ENCODE measurements at places on chromosomes 5 and 9.

DNA sequence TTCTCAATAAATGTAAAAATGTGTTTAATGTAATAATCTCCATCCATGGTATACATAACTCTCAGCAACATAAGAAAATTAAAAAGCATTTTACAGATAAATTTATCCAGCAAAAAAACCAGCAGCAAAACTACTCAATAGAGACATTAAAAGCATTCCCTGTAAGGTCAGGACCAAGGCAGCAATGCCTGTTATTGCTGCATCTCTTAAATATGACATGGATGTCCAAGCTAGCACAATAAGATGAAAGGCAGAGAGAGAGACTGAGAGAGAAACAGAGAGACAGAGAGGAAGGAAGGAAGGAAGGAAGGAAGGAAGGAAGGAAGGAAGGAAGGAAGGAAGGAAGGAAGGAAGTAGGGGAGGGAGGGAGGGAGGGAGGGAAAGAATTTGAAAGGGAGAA lies 289.0 kb upstream of the PAPPA start:
- no peak for DNase-seq

GRCh38 chr5:54616031-54616430 lies 98.5 kb downstream of the SNX18 start:
- no peak for DNase-seq

DNA sequence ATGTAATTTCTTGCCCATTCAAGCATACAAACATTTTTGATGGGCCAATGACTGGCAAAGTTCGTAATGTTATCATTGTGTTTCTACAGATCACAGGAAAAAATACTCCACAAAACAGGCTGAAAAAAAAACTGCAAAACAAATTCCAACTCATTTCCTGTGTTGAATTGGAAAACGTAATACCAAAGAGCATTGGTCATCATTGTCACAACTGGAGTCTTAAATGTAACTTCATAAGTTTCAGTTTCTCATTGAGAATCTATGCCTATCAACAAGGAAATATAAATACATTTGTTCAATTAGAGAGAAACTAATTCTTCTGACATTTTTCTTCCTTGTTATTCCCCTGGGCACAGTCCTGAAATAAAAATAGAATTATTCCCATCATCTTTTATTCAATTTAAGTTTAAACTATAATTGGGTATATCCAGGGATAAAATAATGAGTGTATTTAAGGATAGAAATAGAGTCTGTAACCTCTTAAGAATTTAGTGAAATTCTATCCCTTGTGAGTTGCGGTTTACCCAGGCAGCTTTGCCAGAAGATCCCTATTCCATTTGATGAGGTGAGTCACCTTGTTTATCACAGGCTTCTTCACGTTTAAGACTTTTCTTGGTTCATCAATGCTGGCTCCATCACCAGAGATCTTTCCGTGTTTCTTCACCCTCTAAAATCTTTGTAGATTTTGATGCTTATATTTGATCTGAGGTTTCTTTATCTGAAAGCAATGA lies 112.7 kb upstream of the ITGA1 start:
- no peak for DNase-seq

GRCh38 chr5:83683836-83684235 lies 36.8 kb downstream of the HAPLN1 start:
- no peak for DNase-seq

DNA sequence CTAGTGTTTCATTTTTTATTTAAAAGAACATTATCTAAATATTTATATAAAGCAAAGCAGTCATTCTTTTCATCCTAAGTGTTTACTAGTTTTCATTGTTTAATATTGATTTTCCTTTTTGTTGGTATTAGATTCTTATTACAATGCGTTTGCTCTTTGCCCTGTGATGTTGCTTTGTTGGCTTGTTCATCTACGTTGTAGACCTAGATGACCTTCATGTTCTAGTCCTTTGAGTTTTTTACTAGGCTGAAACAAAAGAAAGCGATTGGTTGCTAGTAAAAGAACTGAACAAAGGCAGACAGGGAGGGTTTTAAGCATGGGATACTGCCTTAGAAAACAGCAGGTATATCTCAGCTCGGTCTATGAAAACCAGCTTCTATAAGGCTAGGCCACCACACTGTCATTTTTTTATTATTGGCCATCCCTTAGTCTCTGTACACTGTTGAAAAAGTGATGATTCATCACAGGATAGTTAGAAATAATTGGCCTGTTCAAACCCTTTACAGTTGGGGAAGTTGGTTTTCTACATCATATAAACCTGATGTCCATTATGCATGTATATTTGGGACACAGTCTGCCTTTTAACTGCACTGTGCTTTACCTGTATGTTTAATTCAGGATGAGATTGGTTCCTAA lies 119.0 kb downstream of the ZCCHC7 start:
- no peak for DNase-seq

GRCh38 chr5:141508798-141509611 lies 20.1 kb downstream of the PCDHGC5 start:
- DNase-seq = no peak

- no peak for DNase-seq
These were observed 6.6 kb upstream of the PRKACG start for GRCh38 chr9:69020301-69021145.

GRCh38 chr9:78064075-78064474 lies 32.5 kb upstream of the GNAQ start:
- no peak for DNase-seq

- DNase-seq = no peak
These were observed at the start of gene CAPSL for GRCh38 chr5:35938568-35939227. TSS of gene CAPSL (minus strand) at chr5:35938622. CDS start at chr5:35921120, 17,502 bp downstream.

DNA sequence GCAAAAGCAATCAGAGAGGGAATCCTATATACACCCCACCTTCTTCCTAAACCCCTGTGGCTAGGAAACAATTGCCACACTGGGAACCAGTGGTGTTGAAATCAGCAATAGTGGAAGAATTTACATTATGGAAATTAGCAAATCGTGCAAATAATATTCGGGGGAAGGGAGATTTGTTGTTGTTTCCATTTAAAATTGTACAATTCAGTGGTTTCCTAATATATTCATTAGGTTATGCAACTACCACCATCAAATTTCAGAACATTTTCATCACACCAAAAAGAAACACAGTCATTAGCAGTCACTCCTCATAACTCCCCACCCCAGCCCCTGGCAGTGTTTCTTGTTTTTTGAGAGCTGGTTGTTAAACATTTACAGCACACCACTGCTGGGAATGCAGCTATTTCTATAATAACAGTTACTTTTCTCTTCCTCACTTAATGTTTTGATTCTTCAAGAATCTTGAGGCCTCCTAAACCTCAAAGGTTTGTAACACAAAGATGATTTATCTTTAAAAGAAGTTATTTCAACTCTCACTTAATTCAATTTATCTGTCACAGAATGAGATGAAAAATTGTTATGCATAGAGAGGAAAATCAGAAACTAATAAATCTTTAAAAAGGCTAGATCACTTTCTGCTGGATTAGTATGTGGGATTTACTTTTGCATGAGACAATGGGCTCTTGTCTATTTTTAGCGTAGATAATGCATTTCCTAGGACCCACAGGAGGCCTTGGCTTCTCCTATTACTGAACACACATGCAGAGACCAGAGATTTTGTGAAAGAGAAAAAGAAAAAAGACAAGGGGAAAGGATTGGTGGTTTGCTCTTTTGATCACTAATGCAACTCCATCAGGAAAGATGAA lies 91.8 kb upstream of the DAPK1 start:
- DNase-seq = no peak

- no peak for DNase-seq
These were observed 77.3 kb downstream of the ANGPTL2 start for GRCh38 chr9:127045148-127045547.

DNA sequence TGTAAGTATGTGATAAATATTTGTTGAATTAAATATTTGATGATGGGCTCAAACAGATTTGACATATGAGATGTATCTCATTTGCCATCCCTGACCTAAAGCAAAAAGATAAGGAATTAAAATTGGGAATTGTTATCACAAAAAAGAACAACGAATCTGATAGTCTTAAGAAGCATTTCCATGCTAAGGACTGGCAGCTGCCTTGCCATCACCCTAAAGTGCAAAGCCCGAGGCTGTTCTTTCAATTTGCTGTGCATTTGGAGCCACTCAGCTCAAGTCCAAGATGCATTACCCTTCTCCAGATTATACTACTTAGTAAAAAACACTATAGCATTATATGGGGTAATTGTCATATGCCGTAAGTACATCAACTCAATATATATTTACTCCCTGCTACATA lies 618.3 kb upstream of the CLINT1 start:
- no peak for DNase-seq

GRCh38 chr5:176837707-176838115 lies 27.4 kb downstream of the UNC5A start:
- DNase-seq = peak; percentile 66

GRCh38 chr9:37407468-37407867 lies 15.0 kb upstream of the GRHPR start:
- no peak for DNase-seq

DNA sequence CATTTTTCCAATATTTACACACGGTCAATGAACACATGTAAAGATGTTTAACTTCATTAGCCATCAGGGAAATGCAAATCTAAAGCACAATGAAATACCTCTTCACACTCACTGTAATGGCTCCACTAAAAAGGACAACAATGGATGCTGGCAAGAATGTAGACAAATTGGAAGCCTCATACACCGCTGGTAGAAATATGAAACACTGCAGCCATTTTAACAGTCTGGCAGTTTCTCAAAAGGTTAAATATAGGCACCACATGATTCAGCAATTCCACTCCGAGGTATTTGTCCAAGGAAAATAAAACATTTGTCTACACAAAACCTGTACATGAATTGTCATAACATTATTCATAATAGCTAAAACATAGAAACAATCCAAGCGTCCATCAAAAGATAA lies 20.0 kb downstream of the RNF145 start:
- DNase-seq = no peak

GRCh38 chr9:129665814-129666520 lies 520 bp downstream of the PRRX2 start:
- no peak for DNase-seq

DNA sequence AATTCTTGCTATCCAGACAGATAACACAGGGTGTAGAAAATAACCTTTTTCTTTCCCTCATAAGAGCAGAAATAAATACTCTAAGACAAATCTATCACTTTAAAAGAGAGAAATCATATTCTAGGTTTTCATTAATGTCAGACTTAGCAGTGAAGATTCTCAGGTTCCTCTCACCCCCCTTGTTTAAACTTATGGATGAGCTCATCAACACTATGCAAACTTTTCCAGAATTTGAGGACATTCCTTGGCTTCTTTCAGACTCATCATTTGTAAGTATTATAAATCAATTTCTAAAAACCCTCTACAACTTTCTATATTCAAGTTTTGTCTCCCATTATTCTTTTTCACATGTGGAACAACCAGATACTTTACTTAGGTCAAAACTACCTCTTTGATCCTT lies 374.9 kb upstream of the TRPC7 start:
- no peak for DNase-seq

DNA sequence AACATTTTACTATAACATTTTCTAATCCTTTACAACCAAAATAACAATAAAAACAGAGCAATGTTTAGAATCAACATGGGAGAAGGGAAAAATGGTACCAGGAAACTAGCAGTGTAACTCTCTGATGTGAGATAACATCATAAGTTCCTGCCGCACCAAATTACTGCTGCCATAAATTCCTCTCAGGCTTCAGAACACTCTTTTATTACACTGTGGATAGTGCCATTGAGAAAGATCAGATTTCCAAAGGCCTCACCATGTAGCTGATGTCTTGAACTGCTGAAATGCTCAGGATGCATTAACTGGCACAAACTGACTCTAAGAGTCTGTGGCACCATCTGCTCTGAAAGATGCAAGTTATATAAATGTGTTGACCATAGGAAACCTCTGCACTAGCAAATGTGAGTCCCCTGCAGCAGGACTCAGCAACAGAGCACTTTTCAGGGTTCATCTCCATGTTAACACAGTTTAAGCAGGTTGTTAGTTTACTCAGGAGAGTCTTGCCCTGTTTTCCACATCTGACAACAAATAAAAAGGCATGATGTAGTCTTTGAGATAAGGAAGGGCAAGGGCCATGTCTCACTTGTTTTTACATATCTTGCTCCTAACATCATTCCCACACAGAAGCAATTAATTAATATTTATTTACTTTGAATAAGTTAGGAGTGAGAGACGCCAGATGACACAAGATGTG lies 218.1 kb downstream of the CETN3 start:
- no peak for DNase-seq

DNA sequence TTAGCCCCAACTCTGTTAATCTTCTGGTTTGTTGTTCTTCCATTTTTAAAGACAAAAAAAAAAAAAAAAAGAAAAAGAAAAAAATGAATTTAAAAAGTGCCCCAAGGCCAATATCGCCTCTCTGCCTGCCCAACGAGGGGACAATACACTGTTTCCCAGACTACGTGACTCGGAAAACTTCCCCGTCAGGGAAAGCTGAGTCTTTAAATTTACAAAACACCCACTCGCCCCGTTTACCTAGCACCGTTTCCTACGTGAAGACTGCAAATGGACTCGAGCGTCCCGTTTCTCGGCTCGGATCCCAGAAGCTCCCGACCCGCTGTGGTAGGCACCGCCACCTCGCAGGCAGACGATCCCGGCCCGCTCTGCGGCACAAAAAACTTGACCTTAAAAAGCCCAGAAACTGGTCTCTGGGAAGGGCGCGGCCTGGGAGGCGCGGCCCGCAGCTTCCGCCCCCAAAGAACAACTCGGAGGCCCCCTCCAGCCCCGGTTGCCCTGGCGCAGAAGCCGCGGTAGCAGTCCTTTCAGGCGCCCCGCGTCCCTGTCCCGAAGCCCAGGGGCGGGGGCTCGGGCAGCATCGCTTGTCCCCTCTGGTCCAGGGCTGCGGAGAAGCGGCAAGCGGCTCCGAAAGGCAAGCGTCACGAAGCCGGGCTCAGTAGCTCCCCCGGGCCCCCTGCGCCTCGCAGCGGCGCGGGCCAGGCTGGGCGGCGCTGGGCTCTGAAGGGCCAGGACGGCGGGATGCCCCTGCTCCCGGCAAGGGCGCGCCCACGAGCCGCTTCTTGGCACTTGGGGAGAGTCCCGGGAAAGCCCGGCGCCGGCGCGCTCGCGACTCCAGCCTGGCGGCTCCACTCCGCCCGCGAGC lies at the start of gene GCNT4:
Gene GCNT4 (minus strand): TSS at position 367 of the 862 bp plus-strand sequence. CDS start 22,521 bp downstream, outside the sequence.
- DNase-seq = peak; percentile 29

DNA sequence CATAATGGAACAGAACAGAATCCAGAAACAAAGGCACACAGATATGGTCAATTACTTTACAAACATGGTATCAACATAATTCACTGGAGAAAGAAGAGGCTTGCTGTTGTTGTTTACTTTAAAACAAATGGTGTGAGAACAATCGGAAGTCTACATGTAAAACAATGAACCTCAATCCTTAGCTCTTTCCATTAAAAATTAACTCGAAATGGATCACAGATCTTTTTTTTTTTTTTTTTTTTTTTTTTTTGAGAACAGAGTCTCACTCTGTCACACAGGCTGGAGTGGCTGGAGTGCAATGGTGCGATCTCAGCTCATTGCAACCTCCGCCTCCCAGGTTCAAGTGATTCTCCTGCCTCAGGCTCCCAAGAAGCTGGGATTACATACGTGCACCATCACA lies 9.8 kb downstream of the SEMA4D start:
- no peak for DNase-seq

GRCh38 chr5:120516805-120517204 lies 52.7 kb downstream of the PRR16 start:
- no peak for DNase-seq

- no peak for DNase-seq
These were observed 85.4 kb downstream of the YTHDC2 start for GRCh38 chr5:113598926-113599325.
